ENCODE measurements at places on chromosomes 12 and 14.
A peak's percentile ranks its signal among the peaks of the same experiment; 100 is the strongest.

- peak overlapping the region; percentile 68 for H3K4me3 ChIP-seq
- H3K27ac ChIP-seq, result peak overlapping the region; percentile 98
- peak; percentile 78 for DNase-seq
- H3K27me3 ChIP-seq, result no peaks in the 10 kb centered on the region
- no peaks in the 10 kb centered on the region for H3K36me3 ChIP-seq
- H3K4me1 ChIP-seq, result peaks cover 86% of the 10 kb centered on the region
These were observed 7.9 kb downstream of the HDAC7 start for GRCh38 chr12:47811581-47812484.

DNA sequence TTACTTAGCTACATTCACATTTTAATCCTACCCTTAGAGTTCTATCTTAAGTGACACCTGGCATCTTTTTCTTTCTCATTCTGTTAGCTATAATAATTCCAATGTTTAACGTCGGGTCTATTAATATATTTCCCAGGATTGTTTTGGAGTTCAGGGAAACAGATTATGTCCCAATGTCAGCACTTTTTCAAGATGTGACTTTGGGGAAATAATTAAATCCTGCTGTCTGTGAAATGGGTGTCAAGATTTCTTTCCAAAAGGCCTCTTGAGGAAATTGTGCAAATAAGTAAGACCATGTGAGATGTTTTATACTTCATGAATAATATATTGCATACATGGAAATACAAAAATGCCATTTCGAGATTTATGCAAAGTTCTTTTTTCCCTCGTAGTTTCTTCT is 887.6 kb upstream of the SEL1L start:
- H3K36me3 ChIP-seq, result no peaks in the 10 kb centered on the region
- no peaks in the 10 kb centered on the region for H3K27me3 ChIP-seq
- no peak for DNase-seq
- H3K27ac ChIP-seq, result no peak overlapping the region

GRCh38 chr14:104682107-104682593 is 7.3 kb upstream of the INF2 start:
- peak overlapping the region; percentile 85 for H3K27ac ChIP-seq
- H3K4me1 ChIP-seq, result peaks cover 40% of the 10 kb centered on the region
- peak overlapping the region; percentile 59 for H3K4me3 ChIP-seq
- no peak for DNase-seq

GRCh38 chr12:108237272-108237671 is 101.8 kb downstream of the CMKLR1 start:
- H3K4me3 ChIP-seq, result no peak overlapping the region
- H3K4me1 ChIP-seq, result no peaks in the 10 kb centered on the region
- H3K27me3 ChIP-seq, result no peaks in the 10 kb centered on the region

- H3K27ac ChIP-seq, result no peak overlapping the region
- H3K36me3 ChIP-seq, result peaks cover 19% of the 10 kb centered on the region
- no peaks in the 10 kb centered on the region for H3K4me1 ChIP-seq
- no peaks in the 10 kb centered on the region for H3K27me3 ChIP-seq
- no peak for DNase-seq
These were observed 45.2 kb downstream of the RDH12 start for GRCh38 chr14:67746927-67747326.

- H3K27me3 ChIP-seq, result no peaks in the 10 kb centered on the region
- H3K4me3 ChIP-seq, result no peak overlapping the region
- H3K4me1 ChIP-seq, result no peaks in the 10 kb centered on the region
- H3K27ac ChIP-seq, result no peak overlapping the region
- H3K36me3 ChIP-seq, result peaks cover 8% of the 10 kb centered on the region
- DNase-seq, result no peak
These were observed 16.0 kb upstream of the CCT2 start for GRCh38 chr12:69569236-69569635.

- no peaks in the 10 kb centered on the region for H3K36me3 ChIP-seq
- no peaks in the 10 kb centered on the region for H3K4me1 ChIP-seq
- H3K4me3 ChIP-seq, result no peak overlapping the region
- no peak overlapping the region for H3K27ac ChIP-seq
These were observed 671 bp upstream of the AQP2 start for GRCh38 chr12:49949866-49950265.

DNA sequence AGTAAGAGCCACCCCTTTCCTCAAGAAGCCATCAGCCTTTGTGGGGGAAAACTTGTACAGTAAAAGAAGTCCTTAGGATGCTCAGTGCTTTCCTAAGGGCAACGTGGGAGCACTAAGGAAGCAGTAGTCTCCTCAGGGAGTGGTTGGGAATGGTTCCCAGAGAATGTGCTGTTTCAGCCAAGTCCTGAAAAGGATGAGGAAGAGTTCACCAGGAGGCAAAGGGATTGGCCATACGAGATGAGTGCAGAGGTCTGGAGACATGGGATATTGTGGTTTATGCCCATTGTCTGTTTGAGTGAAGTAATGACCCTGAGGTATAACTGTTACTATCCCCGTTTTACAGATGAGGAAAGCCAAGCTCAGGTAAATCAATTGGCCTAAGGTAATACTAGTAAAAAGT is 86.0 kb upstream of the ATF1 start:
- H3K4me3 ChIP-seq, result no peak overlapping the region
- no peak for DNase-seq
- no peaks in the 10 kb centered on the region for H3K4me1 ChIP-seq
- H3K36me3 ChIP-seq, result peaks cover 7% of the 10 kb centered on the region

- no peaks in the 10 kb centered on the region for H3K27me3 ChIP-seq
- no peaks in the 10 kb centered on the region for H3K4me1 ChIP-seq
- H3K4me3 ChIP-seq, result no peak overlapping the region
- H3K36me3 ChIP-seq, result no peaks in the 10 kb centered on the region
- no peak overlapping the region for H3K27ac ChIP-seq
- no peak for DNase-seq
These were observed 178.6 kb downstream of the TMEM132C start for GRCh38 chr12:128445415-128446127.

GRCh38 chr14:92108345-92109254 is 2.2 kb upstream of the ATXN3 start:
- H3K36me3 ChIP-seq, result no peaks in the 10 kb centered on the region
- H3K27me3 ChIP-seq, result no peaks in the 10 kb centered on the region
- H3K4me1 ChIP-seq, result peaks cover 21% of the 10 kb centered on the region
- no peak overlapping the region for H3K4me3 ChIP-seq

DNA sequence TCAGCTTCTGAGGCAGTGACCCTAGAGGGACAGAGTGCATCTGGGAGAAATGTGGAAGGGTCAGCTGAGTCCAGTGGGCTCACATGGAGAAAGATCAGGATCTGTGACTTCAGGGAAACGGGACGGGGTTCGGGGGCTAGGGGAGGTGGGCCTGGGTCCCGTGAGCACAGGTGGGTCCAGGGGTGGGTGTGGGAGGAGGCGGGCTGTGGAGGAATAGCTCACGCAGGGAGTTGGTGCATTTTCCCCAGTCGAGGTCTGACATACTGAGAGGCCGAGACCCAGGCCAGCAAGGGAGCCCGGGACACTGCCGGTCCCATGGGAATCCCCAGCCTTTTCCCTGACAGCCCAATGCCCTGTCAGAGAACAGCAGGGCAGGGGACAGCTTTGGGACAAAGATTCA is 93.1 kb downstream of the TNFAIP2 start:
- no peaks in the 10 kb centered on the region for H3K36me3 ChIP-seq
- no peak overlapping the region for H3K27ac ChIP-seq
- no peak for DNase-seq
- no peaks in the 10 kb centered on the region for H3K27me3 ChIP-seq
- peaks cover 4% of the 10 kb centered on the region for H3K4me1 ChIP-seq

DNA sequence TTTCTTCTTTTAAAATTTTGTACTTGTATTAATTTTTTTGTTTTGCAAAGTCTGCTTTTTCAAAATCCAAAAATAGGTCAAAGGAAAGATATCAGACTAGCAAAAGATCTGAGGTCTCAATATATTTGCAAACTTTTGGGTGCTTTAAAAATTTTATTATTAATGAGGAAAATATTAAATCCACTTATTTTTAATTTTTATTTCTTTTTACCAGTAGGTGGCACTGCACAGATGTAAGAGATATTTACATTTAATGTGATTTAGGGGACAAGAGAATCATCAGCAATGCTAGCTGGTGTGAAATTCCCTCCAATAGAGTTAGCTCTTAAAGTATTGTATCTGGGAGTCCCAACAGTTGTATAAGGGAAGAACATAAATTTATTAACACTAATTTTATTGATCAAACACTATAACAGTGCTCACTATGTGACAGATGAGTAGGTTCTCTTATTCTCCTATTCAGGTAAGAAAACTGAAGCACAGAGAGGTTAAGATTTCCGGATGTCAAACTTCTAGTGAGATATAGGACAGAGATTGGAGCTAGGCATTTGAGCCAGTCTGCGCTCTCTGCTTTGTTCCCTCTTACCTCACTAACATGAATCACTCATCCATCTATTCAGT is 30.5 kb downstream of the ALX1 start:
- no peaks in the 10 kb centered on the region for H3K27me3 ChIP-seq
- DNase-seq, result no peak
- no peak overlapping the region for H3K27ac ChIP-seq
- H3K4me1 ChIP-seq, result no peaks in the 10 kb centered on the region
- H3K4me3 ChIP-seq, result no peak overlapping the region

DNA sequence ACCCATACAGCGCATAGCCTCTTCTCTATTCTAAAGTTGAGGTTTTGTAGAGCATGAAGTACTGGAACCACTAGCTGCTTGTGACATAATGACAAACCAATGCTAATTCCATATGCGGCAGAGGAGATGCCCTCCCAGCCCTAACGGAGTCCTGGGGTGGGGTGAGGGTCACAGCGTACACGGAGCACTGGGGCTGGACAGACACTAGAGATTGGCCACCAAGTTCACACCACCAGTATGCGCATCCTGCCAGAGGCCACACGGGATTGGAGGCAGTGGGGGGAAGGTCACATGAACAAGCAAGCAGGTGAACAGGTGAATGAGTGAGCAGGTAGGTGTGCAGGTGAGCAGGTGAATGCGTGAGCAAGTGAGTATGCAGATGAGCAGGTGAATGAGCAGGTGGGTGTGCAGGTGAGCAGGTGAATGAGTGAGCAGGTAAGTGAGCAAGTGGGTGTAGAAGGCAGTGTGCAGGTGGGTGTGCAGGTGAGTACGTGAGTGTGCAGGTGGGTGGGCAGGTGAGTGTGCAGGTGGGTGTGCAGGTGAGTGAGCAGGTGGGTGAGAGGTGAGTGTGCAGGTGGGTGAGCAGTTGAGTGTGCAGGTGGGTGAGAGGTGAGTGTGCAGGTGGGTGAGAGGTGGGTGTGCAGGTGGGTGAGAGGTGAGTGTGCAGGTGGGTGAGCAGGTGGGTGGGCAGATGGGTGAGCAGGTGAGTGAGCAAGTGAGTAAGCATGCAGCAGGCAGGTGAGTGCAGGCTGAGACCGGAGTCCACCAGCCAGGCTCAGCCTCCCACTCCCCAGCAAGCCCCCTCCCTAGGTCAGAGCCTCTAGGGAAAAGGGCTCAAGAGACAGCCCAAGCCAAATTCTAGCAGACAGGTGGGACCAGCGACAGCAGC is 52.7 kb downstream of the CCDC85C start:
- no peak for DNase-seq
- H3K27me3 ChIP-seq, result no peaks in the 10 kb centered on the region
- H3K4me1 ChIP-seq, result no peaks in the 10 kb centered on the region
- H3K36me3 ChIP-seq, result no peaks in the 10 kb centered on the region
- H3K4me3 ChIP-seq, result no peak overlapping the region

GRCh38 chr12:51821440-51822260 is 26.9 kb downstream of the FIGNL2 start:
- H3K4me3 ChIP-seq, result peak overlapping the region; percentile 63
- H3K36me3 ChIP-seq, result no peaks in the 10 kb centered on the region

GRCh38 chr12:57224973-57225679 is 4.4 kb upstream of the SHMT2 start:
- no peak overlapping the region for H3K27ac ChIP-seq
- peaks cover 14% of the 10 kb centered on the region for H3K4me1 ChIP-seq
- peaks cover 19% of the 10 kb centered on the region for H3K27me3 ChIP-seq
- H3K4me3 ChIP-seq, result peak overlapping the region; percentile 42
- no peak for DNase-seq

DNA sequence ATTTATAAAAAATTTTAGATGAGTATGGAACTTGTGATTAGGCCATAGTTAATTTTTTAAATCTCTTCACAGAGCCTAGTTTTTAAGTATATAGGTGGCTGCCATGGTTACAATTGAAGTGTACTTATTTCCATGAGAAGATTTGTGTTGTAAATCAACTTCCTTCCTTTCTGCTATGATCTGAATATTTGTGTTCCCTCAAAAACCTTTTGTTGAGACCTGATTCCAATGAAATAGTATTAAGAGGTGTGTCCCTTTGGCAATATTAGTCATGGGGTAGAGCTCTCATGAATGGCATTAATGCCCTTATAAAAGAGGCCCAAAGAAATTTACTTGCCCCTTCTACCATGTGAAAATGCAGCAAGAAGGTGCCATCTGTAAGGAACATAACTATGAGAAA is 28.8 kb downstream of the ETNK1 start:
- H3K36me3 ChIP-seq, result no peaks in the 10 kb centered on the region
- H3K27ac ChIP-seq, result no peak overlapping the region
- no peak for DNase-seq
- H3K4me3 ChIP-seq, result no peak overlapping the region
- H3K27me3 ChIP-seq, result no peaks in the 10 kb centered on the region

DNA sequence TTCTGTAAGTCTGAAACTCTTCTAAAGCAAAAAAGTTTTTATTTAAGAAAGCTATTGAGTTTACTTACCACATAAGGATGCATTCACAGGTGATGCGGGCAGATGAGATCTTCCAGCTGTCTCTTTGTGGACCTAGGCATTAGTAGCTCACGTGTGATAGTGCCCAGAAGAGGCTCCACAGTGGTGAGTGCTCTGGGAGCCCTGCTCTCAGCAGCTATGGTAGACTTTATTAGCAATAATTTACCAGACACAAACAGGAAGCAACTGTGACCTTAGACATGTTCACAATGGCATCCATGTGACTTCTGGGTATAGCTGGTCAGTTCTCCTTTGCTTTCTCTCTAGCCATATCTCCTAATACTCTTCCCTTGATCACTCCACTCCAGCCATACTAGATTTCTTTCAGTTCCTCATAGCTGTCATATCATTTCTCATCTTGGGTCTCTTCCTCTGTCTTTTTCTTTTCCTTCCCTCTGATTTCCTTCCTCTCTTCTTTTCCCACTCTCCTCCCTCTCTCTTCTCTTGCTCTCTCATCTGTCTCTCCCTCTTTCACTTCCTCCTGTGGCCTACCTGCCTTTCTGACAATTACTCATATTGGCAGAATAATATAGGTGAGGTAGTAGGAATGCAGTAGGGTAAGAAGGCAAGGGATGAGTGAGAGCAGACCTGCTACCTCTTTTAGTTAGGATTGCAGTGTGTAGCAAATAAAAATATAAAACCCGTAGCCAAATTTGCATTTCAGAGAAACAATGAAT is 75.2 kb upstream of the SCAF11 start:
- no peaks in the 10 kb centered on the region for H3K4me1 ChIP-seq
- H3K27ac ChIP-seq, result no peak overlapping the region
- H3K4me3 ChIP-seq, result no peak overlapping the region
- no peaks in the 10 kb centered on the region for H3K36me3 ChIP-seq
- no peaks in the 10 kb centered on the region for H3K27me3 ChIP-seq
- DNase-seq, result no peak

DNA sequence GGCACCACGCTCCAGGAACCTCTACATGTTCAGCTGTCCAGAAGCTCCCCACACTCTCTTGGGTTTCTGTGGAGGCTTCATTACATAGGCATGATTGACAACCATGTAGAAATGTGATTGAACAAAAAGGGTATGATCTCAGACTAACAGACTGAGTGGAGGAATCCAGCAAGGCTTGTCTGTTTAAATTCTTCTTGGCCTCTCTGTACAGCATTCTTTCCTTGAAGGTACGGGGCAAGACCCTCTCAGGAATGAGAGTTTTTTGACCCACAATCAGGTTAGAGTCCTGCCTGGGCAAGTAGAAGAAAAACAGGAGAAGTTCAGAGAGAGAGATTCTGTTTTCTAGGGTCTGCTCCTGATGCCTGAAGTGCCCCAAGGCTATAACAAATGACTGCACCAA is 40.9 kb downstream of the SRGAP1 start:
- no peaks in the 10 kb centered on the region for H3K27me3 ChIP-seq
- no peaks in the 10 kb centered on the region for H3K4me1 ChIP-seq
- no peak overlapping the region for H3K4me3 ChIP-seq
- DNase-seq, result no peak
- H3K27ac ChIP-seq, result no peak overlapping the region

Data from thoracic aorta (tissue), 2 donors.